ENCODE measurements at places on chromosomes 6 and 20.
A peak's percentile ranks its signal among the peaks of the same experiment; 100 is the strongest.

DNA sequence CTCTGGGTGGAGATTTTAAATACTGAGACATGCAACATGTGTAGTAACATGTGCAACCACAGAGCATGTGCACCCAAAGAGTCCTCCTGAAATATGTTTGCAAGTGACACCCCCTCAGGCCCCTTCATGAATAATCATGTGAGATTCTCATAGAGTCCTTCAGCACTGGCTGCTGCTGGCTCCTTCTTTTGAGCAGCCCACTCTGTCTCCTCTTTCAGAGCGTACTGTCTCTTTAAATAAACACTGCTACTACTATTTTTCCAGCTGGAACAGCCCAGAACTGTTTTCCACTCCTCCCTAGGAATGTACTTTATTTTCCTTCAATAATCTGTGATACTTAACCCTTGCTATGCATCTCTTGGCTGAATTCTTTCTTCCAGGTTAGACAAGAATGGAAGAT lies 42.0 kb downstream of the HLA-DRB5 start:
- H3K27me3 ChIP-seq = no peaks in the 10 kb centered on the region
- H3K4me3 ChIP-seq = no peak overlapping the region
- H3K36me3 ChIP-seq = no peaks in the 10 kb centered on the region

DNA sequence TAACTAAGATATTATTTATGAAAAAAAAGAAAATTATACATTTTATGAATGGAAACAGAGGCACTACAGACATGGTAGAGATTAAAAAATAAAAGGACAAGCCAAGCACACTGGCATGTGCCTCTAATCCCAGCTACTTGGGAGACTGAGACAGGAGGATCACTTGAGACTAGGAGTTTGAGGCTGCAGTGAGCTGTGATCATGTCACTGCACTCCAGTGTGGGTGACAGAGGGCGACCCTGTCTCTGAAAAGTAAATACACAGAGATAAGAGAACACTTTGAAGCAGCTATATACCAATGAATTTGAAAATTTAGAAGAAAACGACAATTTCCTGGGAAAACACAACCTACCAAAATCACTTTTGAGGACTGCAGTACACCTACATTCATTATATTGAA lies 47.4 kb upstream of the TFAP2C start:
- no peaks in the 10 kb centered on the region for H3K36me3 ChIP-seq
- no peaks in the 10 kb centered on the region for H3K4me1 ChIP-seq
- H3K4me3 ChIP-seq = no peak overlapping the region
- H3K27ac ChIP-seq = no peak overlapping the region

- peaks cover 6% of the 10 kb centered on the region for H3K4me1 ChIP-seq
- peak; percentile 19 for DNase-seq
- peak overlapping the region; percentile 35 for H3K4me3 ChIP-seq
Observed at GRCh38 chr20:62426699-62427131, 624 bp downstream of the RBBP8NL start.

DNA sequence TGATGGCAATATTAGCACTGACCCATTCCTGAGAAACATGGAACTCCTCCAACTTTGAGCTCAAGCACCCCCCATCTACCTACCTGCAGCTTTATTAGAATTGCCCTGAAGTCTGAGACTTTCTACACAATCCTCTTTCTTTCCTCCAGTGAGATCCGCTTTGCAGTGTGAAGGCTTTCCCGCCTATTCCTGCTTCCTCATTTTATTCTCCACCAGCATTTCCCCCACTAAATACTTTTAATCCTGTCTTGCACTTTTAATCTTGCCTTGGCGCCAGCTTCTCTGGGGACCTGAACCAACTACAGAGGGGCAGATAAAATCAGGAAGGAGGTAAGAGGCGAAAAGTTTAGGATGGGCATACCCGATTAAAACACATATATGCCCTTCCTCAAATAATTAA lies 178.1 kb upstream of the PRDM1 start:
- H3K36me3 ChIP-seq = no peaks in the 10 kb centered on the region
- no peak for DNase-seq
- no peak overlapping the region for H3K4me3 ChIP-seq
- H3K27me3 ChIP-seq = no peaks in the 10 kb centered on the region
- H3K27ac ChIP-seq = no peak overlapping the region

GRCh38 chr6:72936766-72937559 lies 288.3 kb downstream of the KHDC1L start:
- H3K27ac ChIP-seq = no peak overlapping the region
- no peaks in the 10 kb centered on the region for H3K4me1 ChIP-seq
- H3K4me3 ChIP-seq = no peak overlapping the region
- no peaks in the 10 kb centered on the region for H3K27me3 ChIP-seq
- H3K36me3 ChIP-seq = no peaks in the 10 kb centered on the region

DNA sequence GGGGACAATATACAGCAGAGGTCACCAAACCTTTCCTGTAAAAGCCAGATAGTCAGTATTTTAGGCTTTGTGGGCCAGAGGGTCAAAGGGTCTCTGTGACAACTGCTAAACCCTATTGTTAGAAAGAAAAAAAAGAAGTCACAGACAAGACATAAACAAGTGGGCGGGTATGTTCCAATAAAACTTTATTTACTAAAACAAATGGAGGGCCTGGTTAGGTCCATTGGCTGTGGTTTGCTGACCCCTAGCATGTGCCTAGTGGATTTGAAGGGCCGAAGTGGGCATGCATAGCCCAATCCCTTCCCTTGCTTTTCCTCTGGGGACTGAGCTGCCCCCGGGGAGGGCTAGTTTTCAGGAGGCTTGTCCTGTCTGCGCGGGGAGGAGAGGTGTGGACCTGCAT lies 78.9 kb downstream of the SULF2 start:
- H3K4me3 ChIP-seq = no peak overlapping the region
- H3K27me3 ChIP-seq = no peaks in the 10 kb centered on the region
- H3K4me1 ChIP-seq = no peaks in the 10 kb centered on the region
- H3K36me3 ChIP-seq = no peaks in the 10 kb centered on the region
